ENCODE measurements at places on chromosomes 16 and 17.

- no peak for DNase-seq
Observed at GRCh38 chr17:22142091-22142490, 449.8 kb downstream of the KCNJ18 start.

DNA sequence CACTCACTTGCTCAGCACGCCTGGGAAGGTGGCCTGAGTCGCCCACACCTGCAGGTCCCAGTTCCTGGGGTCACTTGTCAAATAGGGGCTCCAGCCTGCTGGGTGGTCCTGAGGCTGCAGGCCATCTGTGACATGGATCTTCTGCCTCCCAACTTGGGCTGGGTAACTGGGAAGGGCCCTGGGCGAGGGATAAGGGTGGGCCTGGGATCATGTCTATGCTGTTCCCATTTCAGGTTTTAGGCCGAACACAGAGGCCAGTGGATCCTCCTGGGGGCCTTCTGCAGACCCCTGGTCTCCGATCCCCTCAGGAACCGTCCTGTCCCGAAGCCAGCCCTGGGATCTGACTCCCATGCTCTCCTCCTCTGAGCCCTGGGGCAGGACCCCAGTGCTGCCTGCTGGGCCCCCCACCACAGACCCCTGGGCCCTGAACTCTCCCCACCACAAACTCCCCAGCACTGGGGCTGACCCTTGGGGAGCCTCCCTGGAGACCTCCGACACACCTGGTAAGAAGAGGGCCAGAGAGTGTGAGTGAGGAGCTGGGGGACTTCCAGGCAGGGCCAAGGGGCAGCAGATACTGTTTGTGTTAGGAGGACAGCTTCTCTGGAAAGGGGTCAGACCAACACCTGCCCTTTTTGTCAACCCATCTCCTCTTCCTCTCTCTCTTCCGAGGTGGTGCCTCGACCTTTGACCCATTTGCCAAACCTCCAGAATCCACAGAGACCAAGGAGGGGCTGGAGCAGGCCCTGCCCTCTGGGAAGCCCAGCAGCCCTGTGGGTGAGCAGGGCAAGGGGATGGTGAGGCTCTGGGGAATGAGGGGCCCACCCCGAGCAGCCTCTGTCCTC, 6.2 kb upstream of the SPATA20 start:
- no peak for DNase-seq

- no peak for DNase-seq
Observed at GRCh38 chr16:10040136-10041080, 141.8 kb downstream of the GRIN2A start.

DNA sequence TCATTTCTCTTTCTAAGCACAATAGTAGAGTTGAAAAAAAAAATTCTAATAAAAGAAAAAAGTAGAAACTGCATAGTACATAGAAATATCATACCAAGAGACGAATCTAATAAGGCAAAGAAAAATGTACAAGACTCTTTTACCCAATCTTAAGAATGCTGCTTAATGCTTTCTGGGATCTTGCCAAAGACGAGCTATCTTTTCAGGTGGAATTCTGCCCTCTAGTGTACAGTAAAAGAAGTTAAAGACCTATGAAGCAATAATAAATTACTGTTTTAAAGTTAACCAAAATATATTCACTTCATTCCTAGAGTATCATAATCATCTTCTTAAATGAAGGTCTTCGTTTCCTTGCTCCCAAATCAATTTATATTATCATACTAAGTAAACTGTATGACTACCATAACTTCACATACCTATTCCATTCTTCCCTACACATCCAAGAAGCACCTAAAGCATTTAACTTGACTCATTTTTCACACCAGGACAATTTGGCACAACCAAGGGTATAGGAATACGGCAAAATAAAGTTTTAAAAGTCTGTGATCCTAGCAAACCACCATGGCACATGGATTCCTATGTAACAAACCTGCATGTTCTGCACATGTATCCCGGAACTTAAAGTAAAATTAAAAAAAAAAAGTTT, 47.7 kb downstream of the CFDP1 start:
- no peak for DNase-seq

GRCh38 chr17:49899191-49899485, 51.3 kb upstream of the TAC4 start:
- no peak for DNase-seq

DNA sequence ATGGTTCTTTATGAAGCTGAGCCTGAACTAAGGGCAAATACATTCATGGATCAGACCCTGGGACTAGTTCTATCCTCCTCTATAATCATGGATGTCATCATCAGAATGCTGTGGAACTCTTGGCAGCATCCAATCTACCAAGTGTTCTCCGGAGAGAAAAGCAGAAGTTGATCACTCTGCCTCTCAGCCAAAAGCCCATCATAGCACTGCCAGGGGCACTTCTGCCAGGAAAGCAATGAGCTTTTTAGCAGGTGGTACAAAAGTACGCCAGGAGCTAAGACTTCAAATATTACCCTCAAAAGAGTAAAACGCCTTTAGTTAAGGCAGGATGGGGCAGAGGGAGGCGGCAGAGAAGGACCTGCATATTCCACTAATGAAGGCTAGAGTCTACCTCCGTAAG, 279.0 kb downstream of the SLC39A11 start:
- DNase-seq = no peak

GRCh38 chr17:39283896-39284295, 58.2 kb upstream of the STAC2 start:
- no peak for DNase-seq

DNA sequence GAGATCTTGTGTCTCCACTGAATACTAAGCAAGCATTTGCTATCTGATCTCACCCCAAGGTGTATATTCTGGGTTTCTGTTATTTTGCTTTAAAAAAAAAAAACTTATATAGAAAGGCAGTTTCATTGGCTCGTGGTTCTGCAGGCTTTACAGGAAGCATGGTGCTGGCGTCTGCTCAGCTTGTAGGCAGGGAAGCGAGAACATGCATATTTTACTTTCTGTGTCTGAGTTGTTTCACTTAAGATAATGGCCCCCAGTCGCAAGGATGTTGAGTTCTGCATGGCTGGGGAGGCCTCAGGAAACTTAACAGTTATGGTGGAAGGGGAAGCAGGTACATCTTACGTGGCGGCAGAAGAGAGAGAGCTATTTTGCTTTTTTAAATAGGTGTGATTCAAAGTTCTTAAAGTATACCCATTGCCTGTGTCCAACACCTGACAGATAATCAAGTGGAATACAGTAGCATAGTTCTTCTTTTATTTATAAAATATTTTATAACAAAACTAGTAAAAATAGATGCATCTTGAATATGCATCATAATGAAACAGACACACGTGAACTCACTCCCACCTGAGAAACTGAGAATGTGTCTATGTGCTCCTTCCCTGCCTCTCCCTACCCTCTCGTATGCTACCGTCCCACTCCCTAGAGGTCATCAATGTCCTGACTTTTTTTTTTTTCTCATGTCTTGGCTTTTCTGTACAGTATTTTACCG, 15.4 kb upstream of the ARHGAP17 start:
- DNase-seq = no peak

GRCh38 chr16:13829697-13830299, 90.2 kb upstream of the ERCC4 start:
- DNase-seq = no peak

DNA sequence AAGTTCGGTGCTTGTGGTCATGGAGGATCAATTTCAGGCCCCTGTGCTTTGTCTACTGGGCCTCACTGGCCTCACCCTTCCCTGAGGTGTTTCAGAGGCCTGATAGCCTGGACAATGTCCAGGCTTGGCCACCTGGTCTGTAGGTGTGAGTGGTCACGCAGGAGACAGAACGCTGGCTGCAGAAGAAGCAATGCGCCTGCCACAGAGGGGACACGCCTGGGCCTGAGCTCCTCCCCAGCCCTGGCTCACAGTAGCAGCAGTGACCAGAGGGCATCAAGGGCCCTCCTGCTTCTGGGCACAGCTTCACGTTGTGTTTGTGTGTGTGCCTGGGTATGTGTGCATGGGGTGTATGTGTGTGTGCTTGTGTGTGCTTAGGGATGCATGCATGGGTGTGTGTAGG, 1.9 kb upstream of the PITPNM3 start:
- DNase-seq = no peak

DNA sequence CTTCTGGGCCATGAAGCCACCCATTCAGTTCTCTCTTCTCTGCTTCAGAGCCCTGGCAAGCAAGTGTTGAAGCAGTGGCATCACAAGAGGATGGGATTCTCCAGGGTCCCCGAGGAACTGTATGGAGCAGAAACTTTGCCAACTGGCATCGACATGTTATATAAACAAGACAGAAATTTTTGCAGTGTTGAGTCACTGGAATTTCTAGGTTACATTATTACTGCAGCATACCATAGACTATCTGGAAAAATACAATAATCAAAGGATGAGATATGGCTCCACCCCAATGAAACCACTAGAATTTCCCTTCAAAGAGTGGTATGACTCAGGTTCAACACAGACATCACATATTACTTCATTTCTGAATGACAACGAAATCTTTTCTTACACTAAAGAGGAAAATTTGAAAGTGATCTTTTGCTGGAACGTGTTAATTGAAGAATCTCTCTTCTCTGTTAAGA, 343.0 kb upstream of the DYNLRB2 start:
- DNase-seq = no peak

DNA sequence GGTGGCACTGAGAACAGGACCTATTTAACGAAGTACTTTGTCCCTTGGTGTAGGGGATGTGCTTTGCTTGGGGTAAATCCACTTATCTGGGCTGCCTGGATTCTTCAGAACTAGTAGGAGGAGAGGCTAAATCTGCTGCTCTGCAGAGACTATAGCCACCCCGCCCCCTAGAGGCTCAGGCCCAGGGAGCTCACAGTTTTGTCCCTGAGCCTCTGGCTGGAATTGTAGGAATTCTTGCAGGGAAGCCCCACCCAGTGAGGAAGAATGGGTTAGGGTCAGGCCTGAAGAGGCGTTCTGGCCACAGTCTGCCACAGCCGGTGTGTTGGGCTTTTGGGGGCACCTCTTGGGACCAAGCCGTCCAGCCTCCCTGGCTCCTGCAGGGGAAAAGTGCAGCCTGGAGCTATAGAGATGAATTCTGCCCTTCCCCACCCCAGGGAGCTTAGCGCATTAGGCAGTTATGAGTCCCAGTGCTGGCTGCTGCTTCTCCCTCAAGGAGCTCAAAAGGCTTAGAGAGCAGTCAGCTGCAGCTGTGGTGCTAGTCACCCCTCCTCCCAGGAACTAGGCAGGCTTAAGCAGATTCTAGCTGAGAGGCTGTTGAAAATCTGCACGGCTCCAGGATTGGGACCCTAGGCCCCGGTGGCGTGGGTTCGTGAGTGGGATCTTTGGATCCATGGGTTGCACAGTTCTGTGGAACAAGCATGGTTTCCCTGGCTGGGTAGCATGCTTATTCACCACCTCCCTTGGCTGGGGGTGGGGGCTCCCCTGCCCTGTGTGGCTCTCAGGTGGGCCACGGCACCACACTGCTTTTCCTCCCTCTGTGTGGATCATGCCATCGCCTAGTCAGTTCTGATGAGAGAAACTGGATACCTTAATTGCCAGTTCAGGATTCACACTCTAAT, 237.4 kb upstream of the TOM1L1 start:
- DNase-seq = no peak

DNA sequence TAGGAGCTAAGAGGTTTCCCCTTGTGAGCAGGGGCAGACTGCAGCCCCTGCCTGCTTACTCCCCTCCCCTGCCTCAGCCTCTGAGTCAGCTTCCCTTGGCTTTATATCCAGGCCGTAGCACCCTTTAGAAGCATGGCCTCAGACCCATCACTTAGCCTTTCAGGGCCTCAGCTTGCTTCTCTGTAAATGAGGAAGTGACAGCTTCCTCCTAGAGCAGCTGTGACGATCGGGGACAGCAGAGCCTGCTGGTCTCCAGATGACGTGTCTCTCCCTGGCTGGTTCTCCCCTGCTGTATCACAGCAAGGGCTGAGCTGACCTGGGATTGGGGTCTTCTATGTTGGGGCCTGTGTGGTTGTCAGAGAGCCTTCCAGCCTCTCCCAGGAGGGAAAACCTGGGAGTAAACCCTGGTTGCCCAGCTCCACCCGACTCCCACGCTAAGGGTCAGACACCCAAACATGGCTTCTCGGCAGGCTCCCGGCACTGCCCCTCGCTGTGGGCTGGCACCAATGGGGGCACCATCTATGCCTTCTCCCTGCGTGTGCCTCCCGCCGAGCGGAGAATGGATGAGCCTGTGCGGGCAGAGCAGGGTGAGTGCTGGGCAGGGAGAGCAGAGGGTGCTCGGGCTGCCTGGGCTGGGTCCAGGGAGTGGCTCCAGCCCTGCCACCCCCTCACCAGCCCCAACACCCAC, 16.3 kb upstream of the MYO15B start:
- DNase-seq = no peak

DNA sequence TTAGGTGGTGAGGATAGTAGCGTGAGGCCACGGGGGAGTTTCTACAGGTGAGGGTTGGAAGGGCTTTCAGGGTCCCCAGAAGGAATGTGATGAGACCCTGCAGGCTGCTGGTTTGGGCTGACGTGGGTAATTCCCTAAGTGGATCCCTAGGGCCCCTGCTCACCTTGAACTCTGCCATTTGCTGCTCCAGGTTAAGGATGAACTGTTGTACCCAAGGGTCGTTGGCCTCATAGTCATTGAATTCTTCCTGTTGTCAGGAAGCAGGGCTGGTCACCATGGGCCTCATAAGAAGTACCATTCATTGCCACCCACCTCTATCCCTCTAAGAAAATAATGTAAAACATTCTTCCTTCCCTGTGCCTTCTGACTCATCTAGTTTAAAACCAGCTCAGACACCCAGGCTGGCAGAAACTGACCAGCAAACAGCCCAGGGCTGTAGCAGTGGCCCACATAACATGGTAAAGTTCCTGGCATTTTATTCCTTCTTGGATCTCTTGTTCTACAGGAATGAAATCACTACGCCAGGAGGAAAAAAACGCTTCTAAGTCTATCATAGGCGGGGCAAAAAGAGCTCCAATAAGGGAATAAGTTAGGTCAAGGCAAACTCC, 27.6 kb downstream of the FCSK start:
- no peak for DNase-seq

All from activated T-cell treated with anti-CD3 and anti-CD28 coated beads for 48 hours (primary cell).